Bronchial epithelial cell (primary cell): ENCODE measurements at places on chromosomes 7 and 10. TPM values are rescaled to one million over a fixed set of nuclear protein-coding genes. Genes with fewer than 3 reads are reported as not detected.

Gene ASL
- total RNA-seq = 37.9 and 41.2 TPM in 2 replicates

Gene PVRIG
- not detected in 2 replicates for total RNA-seq

Gene UPP1
- 762 and 1,034 TPM in 2 replicates for total RNA-seq

Gene PTN
- total RNA-seq = 0.26 and 0.77 TPM in 2 replicates

Gene NXPH1
- not detected in 2 replicates for total RNA-seq

Gene KCNH2
- under 0.01 and 0.13 TPM in 2 replicates for total RNA-seq

Gene GIMAP7
- total RNA-seq = not detected in 2 replicates

Gene PKD1L1
- under 0.01 and 0.26 TPM in 2 replicates for total RNA-seq

Gene TMEM270
- total RNA-seq = not detected in 2 replicates

Gene BHLHA15
- 2.3 and 3.2 TPM in 2 replicates for total RNA-seq

Gene TYW1B
- total RNA-seq = 2.6 and 3.2 TPM in 2 replicates

Gene GHRHR
- total RNA-seq = not detected in 2 replicates

- no peak for DNase-seq
Observed at GRCh38 chr10:122939856-122940543, 14.0 kb downstream of the C10orf88 start.

DNA sequence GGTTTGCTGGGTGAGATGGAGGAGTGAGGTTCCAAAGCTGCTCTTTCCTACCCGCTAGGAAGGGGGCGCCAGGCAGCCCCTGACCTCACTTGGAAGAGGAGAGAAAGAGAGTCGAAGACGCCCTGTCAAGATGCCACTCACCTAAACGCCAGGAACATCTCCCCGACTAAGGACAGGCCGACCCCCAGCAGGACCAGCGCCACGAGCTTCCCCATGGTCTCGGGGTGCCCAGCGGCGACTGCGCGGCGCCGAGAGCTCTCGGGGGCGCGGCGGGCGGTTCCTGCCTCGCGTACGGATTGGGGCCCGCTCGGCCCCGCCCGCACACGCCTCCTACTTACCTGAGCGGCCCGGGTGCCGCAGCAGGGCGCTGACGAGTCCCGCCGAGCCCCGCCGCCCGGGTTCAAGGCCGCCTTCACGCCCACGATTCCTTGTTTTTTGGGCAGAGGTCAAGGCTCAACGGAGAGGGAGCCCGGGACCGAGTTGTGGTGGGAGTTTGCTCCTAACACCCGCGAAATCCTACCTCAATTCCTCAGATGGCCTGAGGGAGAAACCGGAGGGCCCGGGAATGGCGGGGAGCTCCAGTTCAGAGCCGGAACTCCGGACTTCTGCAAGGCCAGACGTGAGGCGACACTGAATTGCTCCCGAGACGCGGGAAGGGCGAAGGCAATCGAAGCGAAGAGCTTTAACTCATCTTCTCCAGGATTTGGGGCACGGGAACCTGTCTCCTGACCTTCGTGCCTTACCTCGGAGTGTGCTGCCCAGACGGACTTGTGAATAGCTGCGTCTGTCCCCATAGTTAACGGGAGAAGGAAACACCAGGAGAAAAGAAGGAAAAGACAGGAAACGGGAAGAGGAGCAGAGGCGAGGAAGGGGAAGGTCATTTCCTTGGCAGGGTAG lies at the start of gene PON3:
Gene PON3, minus strand, starts transcription at position 240 of the 897 bp plus-strand sequence. Its CDS starts 25 bp downstream, at position 215.
- DNase-seq = peak; percentile 32

GRCh38 chr7:115965796-115966475 lies 64.6 kb downstream of the TFEC start:
- DNase-seq = no peak

- no peak for DNase-seq
Observed at GRCh38 chr7:45599851-45600706, 25.9 kb downstream of the ADCY1 start.

GRCh38 chr7:105130580-105130979 lies 116.6 kb downstream of the KMT2E start:
- DNase-seq = no peak

- DNase-seq = no peak
Observed at GRCh38 chr7:142798451-142799436, 28.0 kb downstream of the PRSS2 start.

- peak; percentile 56 for DNase-seq
Observed at GRCh38 chr10:1151076-1152033, 95.2 kb downstream of the WDR37 start.

GRCh38 chr10:16570731-16571130 lies 49.1 kb upstream of the C1QL3 start:
- no peak for DNase-seq

DNA sequence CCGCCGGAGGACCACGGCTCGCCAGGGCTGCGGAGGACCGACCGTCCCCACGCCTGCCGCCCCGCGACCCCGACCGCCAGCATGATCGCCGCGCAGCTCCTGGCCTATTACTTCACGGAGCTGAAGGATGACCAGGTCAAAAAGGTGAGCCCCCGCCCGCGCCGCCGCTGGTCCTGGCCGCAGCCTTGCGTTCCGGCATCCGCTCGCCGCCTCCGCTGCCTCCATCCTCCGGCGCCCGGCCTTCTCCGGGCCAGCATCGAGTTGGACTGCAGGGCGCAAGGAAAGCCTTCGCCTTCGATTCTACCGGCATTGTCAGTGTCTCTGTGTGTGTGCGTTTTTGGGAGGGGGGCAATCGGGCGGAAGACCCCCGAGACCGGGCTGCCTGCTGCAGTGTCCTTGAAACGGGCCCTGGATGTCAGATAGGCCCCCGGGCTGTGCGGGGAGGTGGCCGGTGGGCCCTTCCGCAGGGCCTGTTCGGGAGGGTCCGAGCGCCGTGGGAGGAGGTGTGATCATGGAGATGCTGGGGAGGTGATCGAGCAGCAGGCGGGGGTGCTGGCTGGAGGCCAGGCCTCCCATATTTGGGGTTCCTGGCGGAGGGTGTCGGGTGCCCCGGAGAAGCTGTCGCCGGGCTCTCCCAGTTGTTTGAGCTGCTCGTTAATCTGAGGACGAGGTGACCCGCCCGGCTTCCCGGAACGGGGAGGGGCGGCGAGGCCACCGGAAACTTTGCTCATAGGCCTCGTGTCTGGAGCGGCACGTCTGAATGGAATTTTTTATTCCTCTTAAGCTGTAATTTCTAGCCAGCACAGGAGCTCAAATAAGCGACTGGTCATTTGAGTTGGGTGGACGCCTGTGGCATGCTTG lies 40.8 kb downstream of the HK1 start:
- DNase-seq = peak; percentile 47

- no peak for DNase-seq
Observed at GRCh38 chr7:1425292-1426136, 33.8 kb downstream of the MICALL2 start.

GRCh38 chr10:21326594-21327288 lies 198.7 kb downstream of the SKIDA1 start:
- no peak for DNase-seq

DNA sequence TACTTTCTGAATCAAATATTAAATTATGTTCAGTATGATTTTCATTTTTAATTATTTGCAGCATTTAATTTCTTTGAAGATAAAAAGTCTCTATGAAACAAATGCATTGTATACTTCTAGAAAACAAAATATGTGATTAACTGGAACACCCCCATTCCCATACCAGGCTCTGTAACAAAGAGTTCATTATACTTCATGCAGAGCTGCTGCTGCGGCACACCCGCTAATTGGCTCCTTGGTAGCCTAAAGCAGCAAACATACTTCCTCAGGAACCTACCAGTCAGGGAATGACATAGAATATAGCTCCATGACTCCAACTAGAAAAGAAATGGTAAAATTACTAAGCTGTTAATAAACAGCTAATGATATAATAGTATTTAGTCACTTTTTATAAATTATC lies 19.3 kb downstream of the RAB11FIP2 start:
- no peak for DNase-seq

DNA sequence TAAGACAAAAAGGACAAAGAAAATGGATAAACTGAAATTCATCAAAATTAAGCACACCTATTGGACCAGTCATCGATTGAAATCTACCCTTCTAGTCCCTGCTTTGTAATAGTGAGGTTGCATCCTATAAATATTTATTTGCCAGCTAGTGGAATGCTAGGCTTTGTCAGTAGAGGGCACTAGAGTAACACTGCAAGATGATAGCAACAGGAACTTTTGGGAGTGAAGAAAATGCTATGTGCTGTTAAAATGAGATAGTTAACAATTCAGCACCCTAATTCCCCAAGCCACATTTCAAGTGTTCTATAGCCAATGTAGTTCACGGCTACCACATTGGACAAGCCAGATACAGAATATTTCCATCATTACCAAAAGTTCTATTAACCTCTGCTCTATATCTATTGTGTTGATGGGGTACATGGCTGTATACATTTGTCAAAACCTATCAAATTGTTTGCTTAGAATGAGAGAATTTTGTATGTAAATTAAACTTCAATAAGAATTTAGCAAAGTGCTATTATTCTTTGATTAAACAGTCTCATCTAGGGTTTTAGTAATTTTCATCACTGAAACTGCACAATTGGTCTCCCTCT lies 69.8 kb downstream of the LSMEM1 start:
- DNase-seq = peak; percentile 71

DNA sequence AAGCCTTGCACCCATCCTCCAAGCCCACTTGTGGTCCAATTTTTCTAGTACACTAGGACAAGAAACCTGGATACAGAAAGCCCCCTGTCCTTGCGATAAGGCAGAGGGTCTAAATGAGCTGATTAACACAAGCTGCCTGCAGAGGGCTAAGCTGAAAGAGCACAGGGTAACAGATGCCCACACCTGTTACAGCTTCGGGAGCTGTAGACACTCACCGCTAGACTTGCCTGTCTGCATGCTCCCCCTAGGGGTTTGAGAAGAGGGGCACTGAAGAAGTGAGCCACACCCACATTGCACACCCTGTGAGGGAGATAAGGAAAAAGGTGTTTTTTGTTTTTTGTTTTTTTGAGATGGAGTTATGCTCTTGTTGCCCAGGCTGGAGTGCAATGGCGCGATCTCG lies 386.5 kb upstream of the AUTS2 start:
- no peak for DNase-seq

DNA sequence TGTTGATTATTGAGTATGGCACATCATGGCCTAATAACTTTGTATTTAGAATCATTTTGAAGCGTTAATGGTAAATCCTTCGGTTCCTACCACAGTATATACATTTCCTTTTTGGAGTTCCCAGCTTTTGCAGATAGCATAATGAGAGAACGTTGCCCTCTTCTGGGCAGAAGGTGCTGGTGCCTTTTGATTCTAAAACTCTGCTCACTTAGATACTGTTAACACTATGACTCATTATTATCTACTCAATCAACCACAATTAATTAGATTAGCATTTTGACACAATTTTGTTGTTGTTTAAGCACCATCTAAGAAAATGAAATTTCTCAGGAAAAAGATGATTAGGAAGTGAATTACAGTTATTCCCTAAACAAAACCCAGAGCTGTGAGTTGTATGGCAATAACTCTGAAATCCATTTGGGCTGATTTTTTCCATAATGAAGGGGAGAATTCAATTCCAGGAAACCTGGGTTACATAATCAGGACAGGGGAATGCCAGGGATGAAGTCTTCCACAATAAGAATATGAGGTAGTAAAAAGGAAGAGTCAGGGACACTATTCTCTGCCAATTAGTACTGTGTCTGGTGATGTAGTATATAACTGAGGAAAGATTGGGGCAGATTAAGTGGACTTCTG lies 11.5 kb upstream of the DLD start:
- peak; percentile 83 for DNase-seq

- DNase-seq = no peak
Observed at GRCh38 chr7:32318300-32319011, 171.7 kb downstream of the LSM5 start.

DNA sequence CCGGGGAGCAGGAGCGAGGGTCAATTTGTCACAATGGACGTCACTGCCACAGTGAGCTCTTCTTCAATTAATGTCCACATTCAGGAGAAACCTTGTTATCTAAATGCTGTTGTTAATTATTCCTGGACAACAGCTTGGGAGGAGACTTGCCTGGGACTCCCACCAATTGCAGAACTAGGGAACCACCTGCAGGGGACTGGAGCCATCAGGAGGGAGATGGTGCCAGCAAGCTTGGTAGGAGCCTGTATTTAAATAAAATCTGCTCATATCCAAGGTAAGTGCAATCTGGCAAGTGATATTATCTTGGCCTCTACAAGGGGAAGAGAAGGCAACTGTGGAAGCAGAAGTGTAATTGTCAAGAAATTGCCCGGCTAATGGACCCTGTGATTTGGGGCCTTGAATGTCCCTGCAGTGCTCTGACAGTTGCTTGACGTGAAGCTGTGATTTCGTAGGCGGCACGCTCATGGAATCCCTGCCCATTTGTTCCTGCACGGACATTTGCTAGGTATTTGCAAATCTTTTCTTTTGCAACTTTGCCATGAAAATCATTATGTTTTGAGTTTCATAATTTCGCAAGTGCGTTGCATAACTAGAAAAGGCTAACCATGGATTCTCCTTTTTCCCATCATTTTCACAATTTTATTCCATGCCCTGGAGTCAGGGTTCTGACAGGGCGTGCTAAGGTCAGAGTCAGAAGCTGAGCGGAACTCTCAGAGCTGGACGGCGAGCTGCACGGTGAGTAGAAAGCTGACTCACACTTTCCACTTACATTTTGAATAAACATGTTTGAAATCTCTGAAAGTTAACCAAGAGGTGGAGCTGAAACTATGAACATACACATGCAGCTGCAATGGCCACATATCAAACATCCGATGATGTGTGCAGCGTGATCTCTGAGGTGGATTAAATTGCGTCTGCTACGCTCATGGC lies 84.9 kb upstream of the TCERG1L start:
- peak; percentile 10 for DNase-seq

DNA sequence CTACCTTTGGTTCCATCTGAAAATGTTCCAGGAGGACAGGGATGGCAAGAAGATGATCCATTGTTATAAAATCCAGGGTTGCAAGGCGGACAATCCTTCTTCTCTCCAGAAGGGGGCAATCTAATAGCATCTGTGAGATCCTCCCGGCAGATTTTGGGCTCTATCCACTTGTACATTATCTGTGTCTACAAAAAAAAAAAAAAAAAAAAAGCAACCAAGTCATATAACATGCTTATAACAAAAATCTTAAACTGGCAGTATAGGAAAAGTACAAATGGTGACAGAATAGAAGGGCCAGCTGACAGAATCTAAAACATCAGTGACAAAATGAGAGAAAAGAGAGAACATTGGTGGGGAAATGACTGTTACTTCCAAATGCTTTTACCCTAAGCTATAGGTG lies 132.7 kb downstream of the ELAPOR2 start:
- peak; percentile 49 for DNase-seq

- DNase-seq = no peak
Observed at GRCh38 chr10:100993986-100994708, 5.5 kb upstream of the LZTS2 start.

- DNase-seq = no peak
Observed at GRCh38 chr10:123149568-123150270, 1.8 kb downstream of the HMX2 start.
